Activated T-helper 1 cell treated with Interleukin-2 at 50 U/mL for 16 hours (primary cell): ENCODE measurements at places on chromosomes 13 and 19.

GRCh38 chr19:51185868-51186215 lies 39.0 kb upstream of the CD33 start:
- DNase-seq = no peak

- no peak for DNase-seq
These were observed 39.4 kb downstream of the VAV1 start for GRCh38 chr19:6811906-6812305.

DNA sequence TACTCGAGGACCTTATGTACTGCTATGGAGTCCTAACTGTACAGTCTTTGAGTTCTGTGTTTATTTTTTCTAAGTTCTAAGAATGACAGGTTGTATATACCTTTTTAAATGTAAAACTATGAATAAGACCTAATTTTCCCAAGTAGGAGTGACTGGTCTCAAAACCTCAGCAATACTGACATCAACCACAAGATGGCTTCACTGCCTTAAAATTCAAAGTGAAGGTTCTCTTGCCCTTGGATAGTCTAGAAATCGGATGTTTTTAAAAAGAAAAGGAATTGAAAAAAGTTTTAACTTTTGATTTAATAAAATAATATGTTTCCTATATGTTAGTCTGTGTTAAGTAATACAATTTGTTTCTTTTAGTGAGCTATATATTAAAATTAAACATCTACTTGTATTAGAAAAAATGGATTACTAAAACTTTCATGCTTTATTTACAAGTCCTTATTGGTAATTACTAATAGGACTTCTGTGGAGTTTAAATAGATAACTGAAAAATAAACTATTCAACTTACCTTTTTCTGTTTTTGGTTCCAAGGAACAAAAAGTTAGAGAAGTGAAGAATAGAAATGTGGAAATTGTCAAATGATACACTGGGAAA lies 52.0 kb downstream of the TDRD3 start:
- no peak for DNase-seq

GRCh38 chr19:6677883-6678689 lies 8.1 kb upstream of the TNFSF14 start:
- no peak for DNase-seq

- no peak for DNase-seq
These were observed 35.5 kb downstream of the UNC13A start for GRCh38 chr19:17652627-17653026.

DNA sequence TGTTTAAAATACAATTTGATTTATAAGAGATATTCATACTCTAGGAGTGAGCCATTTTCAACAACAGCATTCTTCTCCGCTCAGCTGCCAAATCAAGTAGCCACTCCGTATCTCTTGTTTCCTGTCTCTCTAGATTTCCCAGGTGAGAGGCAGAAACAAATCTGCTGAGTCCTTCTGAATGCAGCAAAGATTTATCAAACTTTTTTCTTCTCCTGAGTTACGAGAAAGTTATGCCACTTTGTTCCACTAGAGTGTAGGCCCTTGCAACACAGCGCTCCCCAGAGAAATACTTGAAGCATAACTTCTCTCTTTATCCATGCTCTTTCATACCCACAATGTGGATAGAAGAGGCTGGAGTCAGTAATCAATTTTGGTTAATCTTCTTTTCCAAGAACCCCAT lies 1960.8 kb downstream of the OLFM4 start:
- no peak for DNase-seq

GRCh38 chr13:112761701-112762689 lies 72.2 kb downstream of the ATP11A start:
- DNase-seq = no peak

GRCh38 chr19:50315773-50316448 lies 13.3 kb downstream of the KCNC3 start:
- no peak for DNase-seq

DNA sequence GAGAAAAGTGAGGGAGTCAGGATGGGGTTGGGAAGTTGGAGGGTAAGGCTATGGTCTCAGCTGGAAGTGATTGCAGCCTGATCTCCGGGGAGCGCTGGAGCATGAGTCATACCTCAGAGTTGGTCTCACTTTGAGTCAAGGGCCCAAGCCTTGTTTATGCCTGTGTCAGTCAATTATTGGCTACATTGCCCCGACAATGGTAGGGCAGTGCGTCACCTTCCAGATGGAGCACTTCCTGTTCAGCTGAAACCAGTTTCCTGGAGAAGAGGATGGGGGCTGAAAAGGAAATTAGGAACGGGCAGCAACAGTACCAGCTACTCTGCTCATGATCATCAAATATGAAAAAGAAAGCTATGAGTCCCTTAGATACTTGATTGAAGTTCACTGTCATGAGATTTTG lies 60.4 kb downstream of the ADGRE1 start:
- no peak for DNase-seq

- no peak for DNase-seq
These were observed 72.0 kb upstream of the KCTD15 start for GRCh38 chr19:33724721-33725060.

- DNase-seq = no peak
These were observed 181.3 kb downstream of the PCDH9 start for GRCh38 chr13:67048821-67049150.

GRCh38 chr13:50919277-50919676 lies 9.7 kb downstream of the RNASEH2B start:
- DNase-seq = no peak

DNA sequence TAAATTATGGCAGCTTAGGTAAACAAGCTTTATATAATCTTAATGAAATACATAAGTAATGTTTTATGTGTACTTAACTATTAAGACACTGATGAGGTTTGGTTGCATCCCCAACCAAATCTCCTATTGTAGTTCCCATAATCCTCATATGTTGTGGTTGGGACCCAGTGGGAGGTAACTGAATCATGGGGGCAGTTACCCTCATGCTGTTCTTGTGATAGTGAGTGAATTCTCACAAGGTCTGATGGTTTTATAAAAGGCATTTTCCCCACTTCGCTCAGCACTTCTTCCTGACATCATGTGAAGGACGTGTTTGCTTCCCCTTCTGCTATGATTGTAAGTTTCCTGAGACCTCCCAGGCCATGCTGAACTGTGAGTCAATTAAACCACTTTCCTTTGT lies 212.7 kb downstream of the DIAPH3 start:
- DNase-seq = no peak

GRCh38 chr19:30228113-30228834 lies 143.9 kb upstream of the ZNF536 start:
- DNase-seq = no peak

GRCh38 chr19:17526922-17527321 lies 15.5 kb downstream of the PGLS start:
- DNase-seq = no peak

DNA sequence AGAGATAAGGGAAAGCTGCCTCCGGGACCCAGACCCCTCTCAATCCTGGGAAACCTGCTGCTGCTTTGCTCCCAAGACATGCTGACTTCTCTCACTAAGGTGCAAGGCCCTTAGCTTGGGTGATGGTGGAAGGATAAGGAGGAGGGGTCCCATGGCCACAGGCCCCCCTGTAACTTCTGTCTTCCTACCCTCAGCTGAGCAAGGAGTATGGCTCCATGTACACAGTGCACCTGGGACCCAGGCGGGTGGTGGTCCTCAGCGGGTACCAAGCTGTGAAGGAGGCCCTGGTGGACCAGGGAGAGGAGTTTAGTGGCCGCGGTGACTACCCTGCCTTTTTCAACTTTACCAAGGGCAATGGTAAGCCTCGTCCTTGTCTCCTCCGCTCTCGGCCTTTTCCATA lies 2.0 kb downstream of the CYP2F1 start:
- DNase-seq = no peak

- DNase-seq = no peak
These were observed 44.8 kb upstream of the SERTM1 start for GRCh38 chr13:36629057-36629385.

- DNase-seq = no peak
These were observed 70.4 kb downstream of the LATS2 start for GRCh38 chr13:20990910-20991525.

DNA sequence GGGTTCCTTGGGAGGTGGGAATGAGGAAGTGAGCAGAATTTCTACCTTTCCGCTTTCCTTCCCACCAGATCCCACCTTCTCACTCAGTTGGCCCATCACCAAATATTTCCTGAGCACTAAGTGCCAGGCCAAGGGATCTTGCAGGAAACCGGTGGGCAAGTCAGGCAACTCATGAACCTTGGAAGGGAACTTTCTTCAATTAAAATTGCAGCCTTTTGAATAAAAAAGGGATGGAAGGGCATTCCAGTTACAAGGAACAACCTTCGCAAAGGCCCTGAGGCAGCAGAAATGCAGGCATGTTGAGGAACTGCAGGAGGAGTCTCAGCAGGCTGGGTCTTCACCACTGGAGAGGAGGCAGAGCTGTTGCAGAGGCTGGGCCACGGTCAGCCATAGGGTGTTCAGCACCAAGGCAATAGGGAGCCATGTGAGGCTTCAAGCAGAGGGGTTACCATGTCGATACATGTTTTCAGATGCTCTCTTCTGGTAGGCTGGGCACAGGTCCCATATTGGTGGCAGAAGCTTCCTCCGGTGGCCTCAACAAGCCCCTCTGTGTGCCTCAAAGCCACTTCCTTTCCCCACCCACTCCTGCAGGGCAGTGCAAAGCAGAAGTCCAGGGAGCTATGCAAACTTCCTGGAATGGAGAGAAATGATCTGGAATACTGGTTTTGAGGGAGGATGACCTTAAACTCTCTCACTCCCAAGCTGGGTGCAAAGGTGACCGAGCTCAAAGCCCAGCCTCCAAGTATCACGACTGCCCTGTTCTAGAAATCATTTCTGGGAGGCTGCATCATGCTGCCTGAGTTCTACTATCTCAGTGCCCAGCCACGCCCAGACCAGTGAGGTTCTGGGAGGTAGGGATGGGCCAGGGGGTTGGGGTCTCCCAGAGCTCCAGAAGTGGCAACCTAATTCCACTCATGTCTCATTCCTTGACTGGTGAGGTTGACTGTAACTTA lies at the start of gene FUT6:
FUT6 (minus strand) TSS at position 638 of the 953 bp plus-strand sequence. CDS start 7,135 bp downstream, outside the sequence.
- no peak for DNase-seq

GRCh38 chr19:12949363-12950283 lies 4.0 kb downstream of the RAD23A start:
- DNase-seq = no peak

GRCh38 chr13:113887700-113888201 lies 23.9 kb upstream of the GAS6 start:
- DNase-seq = no peak

DNA sequence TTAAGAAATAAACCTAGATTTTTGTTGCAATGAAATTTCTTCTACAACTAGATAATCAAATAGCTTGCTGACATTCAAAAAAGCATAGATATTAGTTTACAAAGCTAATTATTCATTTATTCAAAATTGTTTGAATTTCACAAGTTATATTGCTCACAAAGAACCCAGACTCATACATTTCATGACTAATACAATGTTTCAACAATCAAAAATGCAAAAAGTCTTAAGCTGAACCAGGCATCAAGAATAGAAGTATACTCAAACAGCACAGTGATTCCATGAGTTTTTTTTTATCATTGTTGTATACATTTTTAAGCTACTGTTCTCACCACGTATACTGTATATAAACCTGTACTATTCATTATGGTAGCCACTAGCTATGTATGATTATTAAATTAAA lies 51.0 kb downstream of the DIAPH3 start:
- DNase-seq = no peak

GRCh38 chr19:670609-671075 lies 5.5 kb upstream of the FSTL3 start:
- no peak for DNase-seq

GRCh38 chr19:43464134-43464775 lies 1.2 kb downstream of the LYPD3 start:
- DNase-seq = no peak

DNA sequence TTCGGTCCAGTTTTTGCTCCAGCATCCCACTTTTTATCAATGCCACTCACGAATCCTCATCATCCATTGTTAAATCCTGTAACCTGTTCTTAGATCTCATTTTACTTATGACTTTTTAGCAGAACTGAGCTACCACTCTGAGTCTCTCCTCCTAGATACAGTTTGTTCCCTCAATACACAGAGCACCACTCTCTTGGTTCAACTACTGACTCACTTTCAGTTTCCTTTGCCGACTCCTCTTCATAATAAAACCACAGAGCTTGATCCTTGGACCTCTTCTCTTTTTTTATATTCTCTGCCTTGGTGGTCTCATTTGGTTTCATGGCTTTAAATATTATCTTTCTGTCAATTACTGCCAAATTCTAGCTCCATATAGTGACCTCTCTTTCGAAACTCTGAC lies 150.3 kb downstream of the SLITRK5 start:
- DNase-seq = no peak

DNA sequence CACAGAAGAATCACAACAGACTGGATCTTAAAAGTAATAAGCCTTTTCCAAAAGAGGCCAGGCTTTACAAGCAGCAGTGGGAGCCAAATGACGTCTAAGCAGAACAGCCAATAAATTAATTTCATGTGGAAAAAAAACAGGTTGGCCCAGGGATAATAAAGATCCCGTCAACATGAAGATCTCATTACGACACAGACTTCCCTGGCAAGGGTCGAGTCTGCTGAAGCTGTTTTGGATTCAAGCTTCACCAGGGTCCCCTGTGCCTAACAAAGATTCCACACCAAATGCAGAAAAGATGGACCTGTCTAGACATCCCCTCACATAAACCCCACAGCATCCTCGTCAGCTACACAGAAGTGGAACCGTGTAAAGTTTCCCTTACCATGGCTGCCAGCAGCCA lies 215.1 kb upstream of the ZNF507 start:
- no peak for DNase-seq

DNA sequence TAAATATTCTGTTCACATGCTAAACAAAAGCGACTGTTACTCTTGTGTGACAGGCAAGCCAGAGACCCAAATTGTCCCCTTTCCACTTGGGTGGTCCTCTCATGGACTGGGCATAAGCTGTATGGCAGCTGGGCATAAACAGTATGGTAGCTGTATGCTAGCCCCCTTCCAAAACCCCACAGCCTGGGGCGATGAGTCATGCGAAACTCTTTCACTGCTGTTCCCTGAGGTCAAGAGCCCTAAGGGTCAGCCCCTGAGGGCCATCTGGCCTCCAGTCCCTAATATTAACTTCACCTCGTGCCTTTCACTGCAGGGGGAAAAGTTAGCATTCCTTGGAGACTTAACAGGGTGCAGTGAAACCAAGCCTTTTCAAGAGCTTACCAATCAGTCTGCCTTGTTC lies 45.6 kb upstream of the ZNF562 start:
- DNase-seq = no peak

- DNase-seq = no peak
These were observed 894.4 kb upstream of the PCDH9 start for GRCh38 chr13:68124437-68125086.

DNA sequence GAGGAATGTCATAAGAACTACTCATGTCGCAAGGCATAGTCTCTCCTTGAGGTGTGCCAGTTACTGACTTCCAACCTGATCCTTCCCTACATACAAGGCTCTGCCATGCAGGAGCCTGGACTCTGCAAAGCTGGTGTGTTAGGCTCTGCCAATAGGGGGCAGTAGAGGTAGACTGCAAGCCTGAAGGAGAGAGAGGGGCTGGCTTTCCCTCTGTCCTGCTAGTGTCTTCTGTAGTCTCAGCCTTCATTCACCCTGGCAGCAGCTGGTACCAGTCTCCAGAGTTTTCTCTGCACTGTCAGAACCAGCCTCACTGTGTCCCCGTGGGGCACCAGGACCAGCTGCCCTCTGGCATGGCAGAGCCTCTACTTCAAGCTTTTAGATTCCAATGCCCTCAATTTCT lies 14.5 kb downstream of the SHISA2 start:
- no peak for DNase-seq

- no peak for DNase-seq
These were observed 119.2 kb upstream of the IPO5 start for GRCh38 chr13:97834250-97834649.

GRCh38 chr13:109700176-109700575 lies 86.2 kb downstream of the IRS2 start:
- no peak for DNase-seq

- DNase-seq = no peak
These were observed 30.5 kb upstream of the ADGRE1 start for GRCh38 chr19:6856749-6857372.

- peak; percentile 15 for DNase-seq
These were observed 1.3 kb downstream of the TRIP10 start for GRCh38 chr19:6740589-6741343.
